AG08395 (cell line): ENCODE measurements at places on chromosomes 4 and X.

- DNase-seq, result no peak
These were observed 1030.3 kb upstream of the LCORL start for GRCh38 chr4:19051831-19052230.

DNA sequence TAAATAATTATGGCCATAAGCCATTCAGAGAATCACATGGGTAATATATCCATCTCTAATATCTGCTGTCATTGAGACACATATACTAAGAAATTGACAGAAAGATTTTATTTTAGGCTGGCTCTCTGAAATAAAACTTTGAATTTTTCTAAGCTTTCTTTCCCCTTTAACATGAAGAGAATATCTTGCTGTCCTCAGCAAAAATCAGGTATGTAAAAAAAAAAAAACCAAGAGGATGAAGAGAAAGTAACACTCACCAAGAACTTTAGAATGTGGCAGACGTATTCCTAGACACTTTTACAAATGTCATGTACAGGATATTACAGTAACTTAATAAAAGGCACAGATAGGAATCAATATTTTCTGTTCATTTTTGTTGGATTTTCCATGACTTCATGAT lies 65.8 kb downstream of the EPHA5 start:
- no peak for DNase-seq

GRCh38 chrX:109440475-109440874 lies 41.4 kb downstream of the GUCY2F start:
- no peak for DNase-seq

DNA sequence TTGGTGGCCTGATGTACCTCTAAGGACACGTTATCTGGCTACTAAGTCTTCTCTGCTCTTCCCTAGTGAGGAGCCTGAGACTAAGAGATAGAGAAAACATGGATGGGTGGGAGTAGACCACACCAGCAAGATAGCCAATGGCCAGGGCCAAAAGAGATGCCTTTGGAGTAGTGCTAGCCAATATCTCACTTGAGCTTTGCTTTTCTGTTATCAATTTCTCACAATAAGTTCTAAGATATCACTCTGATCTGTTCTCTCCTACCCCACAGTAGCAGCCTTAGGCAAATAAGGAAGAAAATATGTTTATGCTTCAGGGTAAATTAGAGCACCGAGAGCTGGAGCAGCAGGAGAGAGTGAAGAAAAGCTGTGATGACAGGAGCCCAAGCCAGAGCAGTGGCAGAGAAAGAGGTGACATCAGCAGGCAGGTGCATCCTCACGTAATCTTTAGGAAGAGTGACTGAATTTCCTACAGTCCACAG lies 343.9 kb upstream of the NOCT start:
- DNase-seq, result no peak

DNA sequence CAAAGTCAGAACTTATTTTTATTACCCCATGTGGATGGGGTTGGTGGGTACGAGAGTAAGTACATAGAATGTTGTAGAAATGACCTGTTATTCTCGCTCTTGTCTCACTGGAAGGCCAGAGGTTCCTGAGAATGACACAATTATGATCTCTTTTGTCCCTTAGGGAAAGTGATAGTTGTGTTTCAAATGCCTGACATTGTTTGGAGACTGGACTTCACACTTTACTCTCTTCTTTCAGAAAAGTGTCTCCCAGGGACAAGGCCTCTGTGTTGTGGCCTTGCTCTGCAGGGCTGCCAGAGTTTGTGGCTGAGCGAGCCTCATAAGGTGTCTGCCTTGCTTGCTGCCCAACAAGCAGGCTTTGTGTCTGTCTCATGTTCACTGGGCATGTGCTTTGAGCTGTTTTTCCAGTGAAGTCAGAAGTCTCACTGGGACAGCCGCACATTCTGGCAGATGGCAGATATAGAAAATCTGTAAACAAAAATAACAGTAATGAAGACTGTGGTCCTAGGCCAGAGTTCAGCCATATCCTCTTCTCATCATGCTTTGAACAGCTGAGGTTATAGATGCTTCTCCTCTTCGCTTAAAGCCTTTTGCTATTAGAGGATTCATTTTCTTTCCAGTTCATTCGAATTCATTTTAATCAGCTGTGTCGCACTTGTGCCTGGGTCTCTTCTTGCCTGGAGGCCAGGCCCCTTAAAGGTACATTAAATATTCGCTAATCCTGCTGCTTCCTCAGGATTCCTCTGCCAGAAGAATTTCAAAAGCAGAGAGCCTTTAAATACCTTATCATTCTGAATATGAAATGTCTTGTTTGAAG lies 14.4 kb downstream of the PPEF1 start:
- no peak for DNase-seq

- no peak for DNase-seq
These were observed 12.4 kb downstream of the PLP1 start for GRCh38 chrX:103789004-103789403.

DNA sequence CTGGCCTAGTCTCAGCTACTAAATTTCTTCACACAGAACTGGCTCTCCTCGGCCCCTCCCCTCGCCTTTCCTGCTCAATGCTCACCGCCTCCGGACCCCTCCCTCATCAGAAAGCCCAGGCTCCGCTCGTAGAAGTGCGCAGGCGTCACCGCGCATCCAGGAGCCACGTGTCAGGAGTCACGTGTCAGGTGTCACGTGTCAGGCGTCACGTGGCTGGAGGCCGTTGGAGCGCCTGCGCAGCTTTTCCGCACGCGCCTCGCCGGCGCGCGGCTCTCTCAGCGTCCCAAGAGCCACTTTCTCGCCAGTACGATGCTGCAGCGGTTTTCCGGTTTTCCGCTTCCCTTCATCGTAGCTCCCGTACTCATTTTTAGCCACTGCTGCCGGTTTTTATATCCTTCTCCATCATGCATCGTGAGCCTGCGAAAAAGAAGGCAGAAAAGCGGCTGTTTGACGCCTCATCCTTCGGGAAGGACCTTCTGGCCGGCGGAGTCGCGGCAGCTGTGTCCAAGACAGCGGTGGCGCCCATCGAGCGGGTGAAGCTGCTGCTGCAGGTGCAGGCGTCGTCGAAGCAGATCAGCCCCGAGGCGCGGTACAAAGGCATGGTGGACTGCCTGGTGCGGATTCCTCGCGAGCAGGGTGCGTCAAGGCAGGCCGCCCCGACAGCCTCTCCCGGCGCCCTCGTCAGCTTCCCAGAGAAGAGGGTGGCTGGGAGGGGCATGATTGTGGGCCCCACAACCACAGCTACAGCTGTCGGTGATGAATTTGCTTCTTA lies at the start of gene SLC25A31:
SLC25A31 (plus strand) TSS at position 259 of the 772 bp plus-strand sequence; CDS start at position 405, 146 bp downstream.
- no peak for DNase-seq

GRCh38 chr4:3414421-3415279 lies 27.1 kb upstream of the HGFAC start:
- no peak for DNase-seq

DNA sequence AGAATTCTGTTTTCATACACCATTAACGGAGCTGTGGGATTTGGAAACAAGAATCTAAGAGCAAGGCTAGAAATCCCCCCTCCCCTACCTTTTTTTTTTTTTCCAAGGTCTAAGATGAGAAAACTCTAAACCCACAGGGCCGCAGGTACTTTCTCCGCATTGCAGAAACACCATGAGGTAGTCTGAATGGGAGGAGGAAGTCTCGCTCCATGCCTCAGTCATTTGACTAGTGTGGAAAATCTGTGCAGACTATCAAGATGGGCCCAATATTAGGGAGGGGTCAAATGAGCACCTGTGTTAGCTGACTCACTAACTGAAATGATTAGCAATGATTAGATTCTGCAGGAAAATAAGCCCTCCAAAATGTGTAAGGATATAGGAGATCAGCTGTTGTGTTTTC lies 40.9 kb upstream of the MAP3K15 start:
- no peak for DNase-seq

- peak; percentile 65 for DNase-seq
These were observed 38.8 kb downstream of the MSN start for GRCh38 chrX:65706041-65706828.

GRCh38 chr4:175457956-175458355 lies 354.1 kb downstream of the GPM6A start:
- no peak for DNase-seq

DNA sequence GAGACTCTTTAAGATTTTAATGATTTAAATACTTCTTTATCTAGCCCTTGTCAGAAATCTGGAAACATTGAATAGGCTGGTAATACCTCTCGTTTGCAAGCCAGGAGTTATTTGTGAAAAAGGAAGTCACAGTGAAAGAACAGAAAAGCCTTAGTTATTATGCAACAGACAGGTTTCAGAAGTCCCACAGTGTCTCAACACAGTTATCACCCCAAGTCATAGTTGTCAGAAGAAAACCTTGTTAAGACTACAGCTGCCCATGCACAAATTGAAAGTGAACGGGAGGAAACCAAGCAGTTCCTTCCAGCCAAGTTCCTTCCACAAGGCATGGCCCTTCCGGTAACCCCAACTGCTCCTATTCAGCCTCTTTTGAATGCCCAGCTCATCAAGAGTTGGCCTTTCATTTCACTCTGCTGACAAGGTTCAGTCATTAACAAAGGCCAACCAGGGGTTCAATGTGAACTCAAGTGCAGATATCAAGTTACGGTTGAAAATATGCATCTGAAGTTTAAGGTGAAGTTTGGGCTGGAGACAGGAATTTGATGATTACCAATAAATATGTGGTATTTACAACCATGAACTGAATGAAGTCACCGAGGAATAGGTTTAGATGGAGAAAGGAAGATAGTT lies 15.6 kb downstream of the ALPK1 start:
- no peak for DNase-seq

- peak; percentile 46 for DNase-seq
These were observed 37.3 kb upstream of the RASL11B start for GRCh38 chr4:52824603-52825459.

DNA sequence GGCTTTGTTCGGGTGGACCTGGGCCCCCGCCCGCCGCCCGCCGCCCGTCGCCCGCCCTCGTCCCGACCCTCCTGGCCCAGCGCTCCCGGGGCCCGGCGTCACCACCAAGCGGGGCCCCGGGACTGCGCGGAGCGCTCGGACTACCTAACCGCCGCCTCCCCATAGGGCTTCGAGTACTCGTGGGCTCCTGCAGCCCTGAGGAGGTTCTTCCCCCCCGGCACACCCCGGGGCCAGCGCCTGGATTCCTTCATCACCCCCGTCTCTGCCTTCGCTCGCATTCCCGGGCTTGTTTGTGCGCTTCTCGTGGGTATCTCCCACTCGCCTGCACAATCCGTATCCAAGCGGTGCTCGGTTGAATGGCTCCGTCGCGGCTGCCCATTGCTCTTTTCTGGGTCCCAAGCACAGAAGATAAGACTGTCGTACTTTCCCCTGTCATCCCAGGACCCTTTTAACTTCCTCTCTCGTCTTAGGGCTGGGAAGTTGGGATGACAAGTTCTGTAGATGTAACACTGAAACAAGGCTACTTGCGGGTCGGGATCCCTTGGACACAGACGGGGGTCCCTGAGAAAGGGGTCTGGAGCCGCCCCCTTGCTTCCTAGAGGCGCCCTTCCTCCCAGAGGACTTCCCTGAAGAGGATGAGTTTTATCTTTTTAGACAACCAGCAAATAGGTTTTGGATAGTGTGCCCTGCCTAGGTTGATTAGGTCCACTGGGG lies 565 bp downstream of the MOB1B start:
- peak; percentile 53 for DNase-seq

DNA sequence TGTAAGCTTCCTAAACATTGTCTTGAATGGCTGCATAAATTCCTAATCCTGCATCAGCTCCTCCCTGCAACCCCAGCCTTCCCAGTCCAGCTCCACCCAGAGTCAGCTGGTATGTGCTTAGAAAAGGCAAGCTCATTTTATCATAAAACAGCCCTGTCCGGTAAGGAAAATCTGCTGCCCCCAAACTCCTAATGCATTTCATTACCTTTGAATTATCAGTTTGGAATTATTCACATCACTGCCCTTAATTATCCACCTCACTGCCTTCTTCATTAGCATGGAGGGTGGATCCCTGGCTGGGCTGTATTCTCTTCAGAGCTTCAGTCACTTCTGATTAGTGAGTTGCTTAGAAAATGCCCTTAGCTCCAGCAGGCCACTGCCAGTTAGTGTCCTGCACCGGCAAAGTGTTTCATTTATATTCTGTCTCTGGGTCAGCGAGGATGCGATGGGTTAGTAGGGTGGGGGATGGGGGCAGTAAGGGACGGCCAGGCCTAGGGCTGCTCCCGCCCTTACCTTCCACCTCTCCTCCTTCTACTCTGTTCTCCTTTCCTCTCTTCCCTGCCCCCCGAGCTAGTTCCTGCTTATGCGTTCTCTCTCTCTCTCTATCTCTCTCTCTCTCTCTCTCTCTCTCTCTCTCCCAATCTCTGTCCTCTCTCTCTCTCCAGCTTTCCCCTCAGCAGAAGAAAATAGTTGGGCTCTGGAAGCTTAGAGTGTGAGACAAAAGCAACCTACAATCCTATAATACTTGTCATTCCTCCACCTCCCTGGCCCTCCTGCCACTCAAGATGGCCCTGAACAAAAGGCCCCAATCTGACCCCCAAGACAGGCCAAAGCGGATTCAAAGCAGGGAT lies 174.8 kb upstream of the KLF3 start:
- DNase-seq, result no peak

DNA sequence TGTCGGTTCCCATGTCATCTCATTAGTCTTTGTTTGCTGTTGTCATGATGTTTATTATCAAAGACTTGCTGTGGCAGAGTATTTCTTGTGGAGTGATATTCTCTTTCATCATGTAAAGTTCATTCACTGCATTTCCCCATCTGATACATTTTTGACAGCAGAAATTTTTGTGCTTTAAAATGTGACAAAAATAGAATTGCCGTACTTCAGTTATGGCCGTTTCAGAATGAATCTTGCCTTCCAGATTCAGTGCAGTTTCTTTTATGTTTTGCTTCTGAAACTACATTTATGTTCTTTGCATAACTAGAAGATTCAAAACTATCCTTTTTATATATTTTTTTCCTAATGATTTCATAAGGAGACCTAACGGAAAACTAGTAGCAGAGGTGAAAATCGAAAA lies 10.0 kb downstream of the CSTF2 start:
- DNase-seq, result no peak

- no peak for DNase-seq
These were observed 831.2 kb downstream of the CCSER1 start for GRCh38 chr4:90958256-90958895.

DNA sequence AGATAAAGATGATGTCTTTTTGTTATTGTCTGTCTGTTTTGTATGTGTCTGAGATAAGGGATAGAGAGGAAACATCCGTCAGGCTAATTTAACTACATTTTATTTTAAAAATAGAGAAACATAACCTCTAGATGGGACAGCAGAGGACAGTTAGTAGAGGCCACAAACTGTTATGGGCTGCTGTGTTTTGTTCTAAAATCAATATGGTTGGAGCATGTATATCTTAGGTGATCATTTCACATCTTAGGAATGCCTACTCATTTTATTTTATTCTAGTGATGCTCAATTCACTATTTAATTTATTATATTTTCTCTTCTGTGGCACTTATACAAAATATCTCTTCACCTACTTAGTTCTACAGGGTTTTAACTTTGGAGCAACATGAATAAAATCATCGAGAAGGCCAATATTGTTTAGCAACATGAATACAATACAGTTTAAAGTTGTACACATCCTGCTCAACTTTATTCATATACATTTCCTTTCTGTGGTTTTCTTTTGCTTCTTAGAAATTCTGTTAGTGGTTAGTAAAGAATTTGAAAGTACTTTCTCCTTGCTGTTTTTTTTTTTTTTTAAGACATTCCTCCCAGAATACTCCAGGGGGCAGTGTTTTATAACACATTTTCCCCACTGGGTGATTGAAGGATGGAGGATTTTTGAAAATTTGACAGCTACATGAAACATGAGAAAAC lies 392.9 kb downstream of the UNC5C start:
- peak; percentile 36 for DNase-seq
